Immature natural killer cell (primary cell): ENCODE measurements at places on chromosomes 5 and 9.
A peak's percentile ranks its signal among the peaks of the same experiment; 100 is the strongest.

DNA sequence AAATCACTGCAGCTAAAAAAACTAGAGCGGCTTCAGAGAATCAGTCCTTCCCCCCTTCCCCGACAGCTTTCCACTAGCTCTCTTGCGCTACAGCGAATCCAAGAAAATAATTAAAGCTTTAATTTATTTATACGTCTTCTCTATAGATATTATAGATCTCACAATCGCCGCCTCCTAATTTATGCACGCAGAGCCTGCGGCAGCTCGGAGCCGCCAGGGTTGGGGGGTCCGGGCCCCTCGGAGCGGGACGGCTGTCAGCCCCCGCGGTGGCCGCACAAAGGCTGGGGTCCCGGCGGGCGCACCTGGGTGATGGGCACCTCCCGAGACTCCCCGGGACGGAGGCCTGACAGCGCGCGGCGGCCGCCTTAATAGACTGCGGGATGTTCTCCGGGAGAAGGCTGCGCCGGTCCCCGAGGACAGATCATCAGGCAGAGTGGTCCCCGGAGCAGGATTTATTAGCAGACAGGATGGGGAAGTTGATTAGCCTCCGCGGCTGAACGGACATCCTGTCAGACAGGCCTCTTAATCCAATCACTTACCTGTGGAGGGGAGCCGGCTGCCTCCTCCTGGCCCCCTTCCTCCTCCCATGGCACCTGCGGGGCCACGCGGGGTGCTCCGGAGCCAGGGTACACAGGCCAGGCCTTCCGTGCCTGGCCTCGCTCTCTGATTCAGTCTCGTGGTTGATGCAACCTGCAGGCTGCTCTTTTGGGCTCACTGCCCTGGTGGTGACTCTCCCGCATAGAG, 166.8 kb downstream of the MELK start:
- no peak for DNase-seq

- no peak for DNase-seq
Measured at GRCh38 chr9:86039991-86040860, 59.1 kb downstream of the GOLM1 start.

GRCh38 chr5:133245191-133246052, 193.6 kb downstream of the HSPA4 start:
- no peak for DNase-seq

- DNase-seq, result no peak
Measured at GRCh38 chr5:157549954-157550549, 25.5 kb downstream of the ADAM19 start.

GRCh38 chr5:79832911-79833310, 143.3 kb downstream of the CMYA5 start:
- no peak for DNase-seq

GRCh38 chr5:69284203-69284602, 48.4 kb downstream of the CCDC125 start:
- DNase-seq, result no peak

DNA sequence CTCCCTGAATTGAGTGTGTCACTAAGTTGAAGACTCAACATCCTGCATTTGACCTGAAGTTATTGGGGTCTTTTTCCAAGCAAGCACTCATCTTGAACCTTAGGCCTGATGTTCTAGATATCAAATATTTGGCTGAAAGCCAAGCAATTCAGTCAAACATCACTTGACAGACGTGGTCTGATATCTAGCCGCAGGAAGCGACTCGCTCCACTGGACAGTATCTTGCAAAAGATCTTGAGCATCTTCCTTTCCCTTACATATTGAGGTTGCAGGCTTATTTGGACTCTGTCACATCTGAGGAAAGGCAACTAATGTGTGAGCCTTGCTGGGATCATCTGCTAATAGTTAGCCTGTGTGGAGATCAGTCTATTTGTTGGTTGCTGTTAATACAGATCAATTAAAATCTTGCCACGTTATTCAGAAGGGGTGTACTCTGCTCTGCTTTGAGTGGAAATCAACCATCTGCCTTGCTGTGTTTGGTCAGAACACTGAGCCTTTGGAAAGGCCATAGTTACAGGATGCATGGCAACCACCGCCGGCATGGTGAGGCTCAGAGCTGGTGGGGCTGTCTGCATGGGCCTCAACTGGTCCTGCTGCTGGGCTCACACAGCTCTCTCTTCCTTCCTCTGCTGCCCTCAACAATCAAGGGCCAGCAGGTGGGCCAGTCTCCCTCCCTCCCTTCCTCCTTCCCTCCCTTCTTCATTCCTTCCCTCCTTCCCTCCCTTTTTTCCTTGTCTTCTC, 166.9 kb upstream of the KLF9 start:
- DNase-seq, result no peak

DNA sequence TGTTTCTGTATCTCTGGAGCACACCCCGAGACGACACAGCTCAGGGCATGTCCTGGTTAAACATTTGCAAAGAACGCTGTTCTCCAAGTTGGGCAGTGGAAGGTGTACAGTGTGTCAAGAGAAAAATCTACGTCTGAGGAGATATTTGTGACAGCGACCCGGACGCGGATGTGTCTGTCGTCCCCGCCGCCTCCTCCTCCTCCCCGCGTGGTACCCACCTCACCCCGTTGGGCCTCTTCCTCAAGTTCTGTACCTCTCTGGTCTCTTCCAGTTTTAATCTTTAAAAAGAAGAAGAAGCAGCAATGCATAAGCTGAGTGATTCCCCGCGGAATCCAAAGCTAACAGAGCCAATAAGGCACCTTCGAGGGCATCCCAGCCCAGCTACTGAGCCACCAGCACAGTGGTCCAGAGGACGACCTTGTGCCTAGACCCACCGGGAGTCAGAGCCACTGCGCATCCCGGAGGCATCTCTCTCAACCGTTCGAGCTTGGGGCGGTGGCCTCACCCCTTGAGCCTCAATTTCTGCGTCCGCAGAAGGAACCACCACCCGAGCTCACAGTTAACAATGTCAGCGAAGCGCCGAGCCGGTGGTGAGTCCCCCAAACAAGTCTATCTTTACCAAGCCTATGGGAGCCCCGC, 467 bp downstream of the C9orf78 start:
- DNase-seq, result peak; percentile 42

GRCh38 chr5:76125346-76125745, 42.2 kb downstream of the SV2C start:
- DNase-seq, result no peak

DNA sequence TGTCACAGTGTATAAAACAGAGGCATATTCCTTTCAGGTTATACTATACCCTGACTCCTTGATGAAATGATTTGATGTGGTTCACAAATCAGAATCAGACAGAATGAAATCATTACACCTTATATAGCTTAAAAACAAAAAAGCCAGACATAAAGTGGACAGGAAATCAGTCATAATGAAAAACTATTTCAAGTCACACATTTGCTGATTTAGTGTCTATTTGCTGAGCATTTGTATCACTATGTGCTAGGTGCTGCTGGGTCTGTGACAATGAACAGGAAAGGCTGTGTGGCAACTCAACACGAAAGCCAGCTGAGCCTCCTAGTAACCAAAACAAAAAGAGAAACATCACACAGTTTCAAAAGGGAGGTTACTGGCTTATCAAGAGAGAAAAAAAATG, 194.0 kb downstream of the EFNA5 start:
- peak; percentile 92 for DNase-seq

GRCh38 chr5:76941442-76941841, 11.4 kb upstream of the CRHBP start:
- DNase-seq, result no peak

DNA sequence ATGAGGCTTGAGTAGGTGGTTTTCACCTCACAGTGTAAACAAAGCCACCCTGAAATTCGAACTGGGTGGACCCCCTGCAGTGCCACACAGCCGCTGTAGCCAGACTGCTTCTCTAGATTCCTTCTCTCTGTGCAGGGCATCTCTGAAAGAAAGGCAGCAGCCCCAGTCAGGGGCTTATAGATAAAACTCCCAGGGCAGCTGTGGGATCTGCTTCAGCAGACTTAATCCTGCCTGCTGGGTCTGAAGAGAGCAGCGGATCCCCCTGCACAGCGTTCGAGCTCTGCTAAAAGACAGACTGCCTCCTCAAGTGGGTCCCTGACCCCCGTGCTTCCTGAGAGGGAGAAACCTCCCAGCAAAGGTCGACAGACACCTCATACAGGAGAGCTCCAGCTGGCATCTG, 71.4 kb downstream of the CARTPT start:
- DNase-seq, result no peak

DNA sequence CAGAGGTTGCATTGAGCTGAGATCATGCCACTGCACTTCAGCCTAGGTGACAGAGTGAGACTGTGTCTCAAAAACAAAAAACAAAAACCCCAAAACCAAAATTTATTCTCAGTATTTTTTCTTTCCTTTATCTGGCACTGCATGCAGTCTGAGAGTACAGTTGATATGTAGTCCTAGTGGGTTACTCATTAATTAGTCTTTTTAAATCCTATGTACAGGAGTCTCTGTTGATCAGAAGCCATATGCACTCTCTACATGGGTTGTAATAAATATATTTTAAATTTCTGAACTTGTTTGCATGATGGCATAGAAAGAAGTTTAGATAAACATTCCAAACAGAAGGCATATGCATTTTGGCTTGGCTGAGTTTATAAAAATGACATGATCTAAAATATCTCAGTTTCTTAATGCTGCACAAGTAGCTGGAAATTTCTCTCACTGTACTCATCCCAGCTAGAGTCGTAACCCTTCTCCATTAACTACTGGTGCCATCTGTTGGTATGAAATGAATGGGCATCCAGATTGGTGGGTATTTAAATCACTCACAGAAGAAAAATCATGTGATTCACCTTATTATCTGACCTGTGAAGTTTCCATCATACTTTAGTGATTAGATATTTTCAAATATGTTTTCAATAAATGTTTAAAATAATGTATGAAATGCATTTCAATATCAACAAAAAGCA, 284.8 kb downstream of the CTNND2 start:
- no peak for DNase-seq

DNA sequence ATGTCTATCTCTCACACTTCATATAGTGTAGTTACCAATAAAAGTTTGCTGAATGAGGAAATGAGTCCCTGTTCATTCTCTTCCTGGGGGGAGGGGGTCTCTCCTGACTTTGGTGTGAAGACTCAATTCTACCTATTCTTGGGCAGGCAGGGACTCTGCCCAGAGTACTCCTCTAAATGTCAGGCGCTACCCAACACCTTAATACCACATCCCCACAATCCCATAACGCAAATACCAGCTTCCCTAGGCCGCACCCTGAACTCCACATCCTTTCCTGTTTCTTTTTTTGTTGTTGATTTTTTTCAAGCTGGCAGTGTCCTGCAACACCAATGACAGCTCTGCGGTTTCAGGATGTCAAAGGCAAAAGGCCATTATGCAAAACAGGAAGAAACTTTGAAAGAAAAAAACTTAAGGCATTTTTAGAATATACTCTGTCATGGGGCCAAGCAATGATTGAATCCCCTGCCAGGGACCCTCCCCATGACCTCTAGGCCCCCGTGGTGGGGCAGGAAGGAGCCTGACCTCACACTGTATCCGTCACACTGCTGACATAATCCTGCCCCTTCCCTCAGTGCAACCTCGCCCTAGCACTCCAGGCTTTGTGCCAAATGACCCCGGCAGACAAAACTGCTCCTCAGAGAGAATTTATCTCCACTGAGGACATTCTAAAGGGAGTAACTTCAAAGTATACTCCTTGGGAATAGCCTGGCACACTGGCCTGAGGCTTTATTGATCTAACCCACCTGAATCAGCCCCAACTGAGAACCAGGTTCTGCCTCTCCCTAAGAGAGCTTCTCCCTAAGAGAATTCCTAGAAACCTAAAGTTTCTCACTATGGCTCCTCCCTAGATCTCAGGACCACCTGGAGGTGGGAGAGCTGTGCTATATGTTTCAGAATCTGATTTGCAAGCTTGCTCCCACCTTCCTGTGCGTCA, 8.0 kb downstream of the B4GALT1 start:
- peak; percentile 77 for DNase-seq

DNA sequence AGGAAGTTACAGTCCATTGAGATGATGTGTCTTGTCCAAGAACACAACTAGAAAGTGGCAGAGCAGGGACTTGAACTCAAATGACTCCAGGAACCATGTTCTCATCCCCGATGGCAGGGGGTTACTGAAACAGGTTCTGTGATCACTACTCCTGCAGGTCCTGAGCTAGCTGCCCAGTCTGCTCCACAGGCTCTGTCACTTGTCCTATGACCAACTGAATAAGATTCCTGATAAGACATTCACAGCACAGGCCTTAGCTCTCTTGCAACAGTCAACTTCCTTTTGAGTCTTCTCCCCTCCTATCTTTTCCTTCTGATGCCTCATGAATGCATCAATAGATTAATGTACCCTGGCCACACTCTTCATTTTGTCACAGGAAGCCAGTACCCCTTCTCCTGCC, 109.2 kb downstream of the SH3TC2 start:
- DNase-seq, result no peak

DNA sequence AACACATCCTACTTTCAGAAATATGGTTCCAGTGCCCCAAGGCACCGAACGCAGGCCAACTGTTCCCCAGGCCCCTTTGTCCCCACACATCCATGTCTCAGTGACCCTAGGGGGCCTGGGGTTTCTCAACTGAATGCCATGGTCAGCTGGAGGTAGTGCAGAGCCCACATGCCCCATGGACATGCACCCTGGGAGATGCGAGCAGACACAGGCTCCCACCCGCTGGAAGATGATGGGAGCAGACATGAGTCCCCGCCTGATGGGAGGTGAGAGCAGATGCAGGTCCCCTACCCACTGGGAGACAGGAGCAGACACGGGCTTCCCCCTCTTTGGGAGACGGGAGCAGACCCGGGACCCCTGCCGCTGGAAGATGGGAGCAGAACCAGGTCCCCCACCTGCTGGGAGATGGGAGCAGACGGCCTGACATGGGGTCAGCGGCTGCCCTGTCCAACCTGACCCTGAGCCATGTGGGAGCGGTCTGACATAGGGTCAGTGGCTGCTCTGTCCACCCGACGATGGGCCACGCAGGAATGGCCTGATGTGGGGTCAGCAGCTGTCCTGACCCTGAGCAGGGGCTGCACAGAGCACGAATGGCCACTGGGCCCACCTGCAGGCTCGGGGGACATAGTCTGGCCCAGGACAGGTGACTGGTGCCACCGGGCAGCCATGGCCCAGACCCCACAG, 18.4 kb downstream of the ZDHHC11B start:
- DNase-seq, result no peak

DNA sequence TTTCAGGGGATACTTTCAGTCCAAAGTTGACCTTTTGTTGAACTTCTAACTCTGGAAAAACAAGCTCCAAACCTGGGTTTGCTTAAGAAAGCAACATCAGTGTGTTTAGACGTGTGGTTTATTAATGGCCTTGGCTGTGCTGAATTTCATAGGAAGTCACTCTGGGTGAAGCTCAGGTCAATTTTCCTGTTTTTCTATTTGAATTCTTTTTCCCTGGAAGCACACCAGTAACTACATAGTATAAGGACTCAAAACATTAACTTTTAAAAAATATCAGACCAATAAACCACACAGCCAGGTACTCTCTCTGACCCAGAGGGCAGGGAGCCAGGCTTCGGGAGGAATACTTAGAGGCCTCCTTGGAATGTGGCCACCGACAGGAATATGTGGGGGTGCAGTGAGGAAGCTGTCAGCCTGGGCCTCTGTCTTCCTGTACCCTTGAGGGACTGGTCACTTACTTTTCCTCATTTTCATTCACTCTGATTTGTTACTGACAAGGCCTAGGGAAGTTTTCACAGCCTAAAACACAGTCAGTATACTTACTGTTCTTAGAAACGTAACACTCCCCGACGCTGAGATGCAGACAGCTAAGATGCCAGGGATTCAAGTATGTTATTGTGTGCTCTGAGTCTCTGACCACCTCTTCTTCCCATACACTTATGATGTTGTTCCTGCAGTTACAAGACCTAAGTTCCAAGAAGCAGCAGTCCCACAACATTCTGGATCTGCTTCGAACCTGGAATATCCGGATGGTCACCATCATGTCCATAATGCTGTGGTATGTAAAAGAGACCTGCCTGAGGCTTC, 18.9 kb downstream of the SLC22A5 start:
- DNase-seq, result no peak
